ENCODE measurements at places on chromosomes 11 and 22.
A peak's percentile ranks its signal among the peaks of the same experiment; 100 is the strongest.

DNA sequence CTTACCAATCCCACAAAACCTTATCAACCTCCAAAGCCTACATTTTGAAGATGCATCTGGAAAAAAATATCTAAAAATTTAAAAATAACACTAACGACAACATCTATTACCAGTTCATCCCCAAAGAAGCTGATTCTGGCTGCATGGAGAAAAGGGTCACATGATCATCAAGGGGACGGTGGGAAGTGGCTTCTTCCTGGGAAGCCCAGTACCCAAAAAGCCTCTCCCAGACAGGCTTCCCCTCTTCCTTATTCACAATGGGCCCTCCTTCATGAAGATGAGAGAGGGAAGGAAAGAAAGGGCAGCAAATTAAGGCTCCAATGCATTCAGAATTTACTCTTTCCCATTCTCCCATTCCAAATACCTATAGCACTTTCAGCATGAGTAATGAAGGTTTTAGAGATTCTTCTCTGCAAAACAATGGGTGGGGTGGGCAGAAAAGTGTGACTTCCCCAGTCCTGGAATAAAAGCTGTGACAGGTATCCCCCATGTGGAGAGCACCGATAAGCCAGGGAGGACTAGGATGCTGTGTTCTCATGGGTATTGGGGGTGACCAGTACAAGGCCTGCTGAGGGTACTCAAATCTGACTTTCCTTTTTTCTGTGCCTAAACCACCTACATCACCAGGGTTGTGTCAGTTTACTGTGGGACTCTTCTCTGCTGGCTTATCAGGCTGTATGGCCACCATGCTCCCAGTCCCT, 88.2 kb downstream of the SIK3 start:
- no peak for DNase-seq

DNA sequence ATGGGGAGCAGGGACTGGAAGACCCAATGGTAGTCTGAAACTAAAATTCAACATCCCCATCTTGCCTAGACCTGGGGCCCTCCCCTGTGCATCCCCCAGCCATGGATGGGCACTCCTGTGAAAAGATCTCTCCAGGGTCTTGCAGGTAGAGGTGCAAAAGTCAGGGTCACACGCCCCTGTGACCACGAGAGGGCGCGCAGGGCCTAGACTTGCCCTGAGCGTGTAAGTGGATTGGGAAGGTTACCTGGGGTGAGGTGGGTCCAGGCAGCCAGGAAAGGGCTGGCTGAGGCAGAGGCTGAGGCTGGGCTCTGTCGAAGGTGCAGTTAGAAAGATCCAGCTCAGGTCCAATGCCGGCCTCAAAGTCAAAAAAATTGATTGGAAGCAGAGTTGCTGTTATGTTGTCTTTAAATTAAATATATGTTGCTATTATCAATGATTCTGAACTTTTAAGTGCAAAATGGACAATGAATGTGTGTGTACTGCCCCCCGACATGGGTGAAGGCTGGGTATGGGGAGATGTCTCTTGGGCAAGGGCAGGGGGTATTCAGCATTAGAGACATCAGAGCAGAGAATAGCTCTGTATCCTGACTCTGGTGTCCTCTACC, 4.8 kb upstream of the POU2F3 start:
- peak; percentile 53 for DNase-seq

DNA sequence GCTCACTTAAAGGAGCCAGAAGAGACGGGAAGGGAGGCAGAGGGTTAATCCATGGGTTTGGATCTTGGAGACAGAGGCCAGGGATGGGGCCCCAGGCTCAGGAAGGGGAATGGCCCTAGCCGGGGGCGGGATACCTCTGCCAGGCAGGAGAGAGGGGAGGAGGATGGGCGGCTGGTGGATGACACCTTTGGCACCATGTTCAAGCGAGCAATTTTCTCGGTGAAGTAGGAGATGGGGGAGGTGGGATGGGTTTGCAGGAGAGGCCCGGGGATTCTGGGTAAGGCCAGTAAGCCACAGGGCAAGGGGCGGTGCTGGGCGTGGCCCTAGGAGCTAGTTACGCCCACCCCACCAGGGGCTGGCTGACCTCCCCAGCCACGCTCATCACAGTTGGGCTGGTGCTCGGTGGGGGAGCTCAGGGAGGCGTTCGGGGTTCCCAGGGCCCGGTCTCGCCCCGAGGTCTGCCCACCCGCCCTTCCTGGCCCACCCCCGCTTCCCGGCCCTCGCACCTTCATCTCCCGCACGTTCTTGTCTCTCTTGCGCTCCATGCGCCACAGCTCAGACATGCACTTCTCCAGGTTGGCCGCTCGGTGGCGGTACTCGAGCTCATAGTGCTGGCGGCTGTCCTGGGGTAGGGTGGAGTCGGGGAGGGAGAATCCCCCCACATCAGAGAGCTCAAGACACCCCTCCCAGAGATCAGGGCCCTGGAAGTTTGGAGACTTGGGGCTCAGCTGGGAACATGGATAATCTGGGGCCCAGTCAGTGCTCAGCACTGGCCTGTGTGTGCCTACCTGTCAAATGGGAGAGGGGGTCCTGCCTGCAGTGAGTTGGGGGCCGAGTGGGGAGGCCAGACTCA, 12.7 kb downstream of the BAIAP2L2 start:
- no peak for DNase-seq

DNA sequence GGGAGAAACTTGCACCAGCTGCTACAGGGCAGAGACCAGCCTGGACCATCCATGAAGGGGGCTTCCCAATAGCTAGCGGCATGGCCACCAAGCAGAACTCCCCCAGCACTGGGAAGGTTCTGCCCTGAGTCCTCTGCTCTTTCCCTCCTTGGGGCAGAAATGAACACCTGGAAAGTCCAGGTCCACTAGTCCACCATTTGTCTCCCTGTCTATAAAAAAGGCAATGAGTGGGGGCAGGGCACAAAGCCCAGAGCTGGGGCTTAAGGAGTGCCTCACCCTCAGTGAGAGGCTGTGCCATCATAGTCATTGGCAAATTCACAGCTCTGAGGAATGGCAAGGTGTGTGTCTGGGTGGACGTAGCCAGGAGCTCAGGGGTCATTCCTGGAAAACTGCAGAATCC, 420.3 kb downstream of the SOX6 start:
- DNase-seq: no peak

GRCh38 chr11:10942620-10943019, 84.8 kb upstream of the ZBED5 start:
- DNase-seq: no peak

DNA sequence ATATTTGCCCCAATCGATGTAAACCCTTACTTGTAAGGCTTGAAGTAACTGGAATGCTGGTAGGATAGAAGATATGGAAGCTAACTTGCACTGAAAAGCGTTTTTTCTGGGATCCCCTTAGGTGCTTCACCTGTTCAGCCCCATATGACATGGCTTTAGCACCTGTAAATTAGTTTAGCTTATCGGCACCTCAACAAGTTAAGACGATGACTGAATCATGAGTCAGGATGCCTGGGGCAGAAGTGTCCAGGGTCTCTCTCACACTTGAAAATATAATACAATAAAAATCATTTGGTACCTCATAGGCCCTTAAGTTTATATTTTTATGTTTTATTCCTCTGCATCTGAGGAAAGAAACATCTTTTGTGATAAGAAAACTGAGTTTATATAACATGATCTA, 409.2 kb upstream of the LRRC4C start:
- no peak for DNase-seq

DNA sequence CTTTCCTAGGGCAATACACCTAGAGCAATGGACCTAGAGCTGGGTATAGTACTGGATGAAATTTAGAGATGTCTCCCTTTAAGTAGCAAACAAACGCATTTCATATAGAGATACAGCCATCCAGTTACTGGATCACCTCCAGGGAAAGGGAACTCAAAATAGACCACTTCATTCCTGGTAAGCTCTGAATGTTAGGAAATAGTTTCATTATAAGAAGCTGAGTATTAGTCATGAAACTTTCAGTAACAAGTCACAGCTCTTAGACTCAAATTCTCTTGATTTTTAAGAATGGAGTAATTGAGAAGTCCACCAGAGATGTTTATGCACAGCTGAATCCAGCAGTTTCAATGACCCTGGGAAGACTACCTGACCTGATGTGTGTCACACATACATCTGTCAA, 221.9 kb downstream of the FAM76B start:
- DNase-seq: no peak

GRCh38 chr11:85589373-85589772, 37.8 kb downstream of the DLG2 start:
- DNase-seq: no peak

GRCh38 chr11:9708544-9708943, 44.7 kb downstream of the SWAP70 start:
- DNase-seq: no peak

DNA sequence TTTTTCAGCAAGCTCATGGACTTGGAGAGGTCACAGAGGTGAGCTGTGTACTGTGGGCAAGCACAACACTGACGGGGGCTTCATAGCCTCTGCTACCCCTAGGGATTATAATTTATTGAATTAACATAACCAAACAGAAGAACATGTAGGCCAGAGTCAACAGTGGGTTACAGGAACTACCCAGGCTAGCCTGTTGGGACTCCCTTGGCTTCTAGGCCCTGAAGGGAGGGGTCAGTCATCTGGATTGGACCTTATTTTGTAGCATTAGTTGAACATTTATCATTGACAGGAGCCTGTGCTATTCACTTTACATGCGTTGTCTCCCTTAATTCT, 56.9 kb downstream of the KREMEN1 start:
- DNase-seq: no peak

DNA sequence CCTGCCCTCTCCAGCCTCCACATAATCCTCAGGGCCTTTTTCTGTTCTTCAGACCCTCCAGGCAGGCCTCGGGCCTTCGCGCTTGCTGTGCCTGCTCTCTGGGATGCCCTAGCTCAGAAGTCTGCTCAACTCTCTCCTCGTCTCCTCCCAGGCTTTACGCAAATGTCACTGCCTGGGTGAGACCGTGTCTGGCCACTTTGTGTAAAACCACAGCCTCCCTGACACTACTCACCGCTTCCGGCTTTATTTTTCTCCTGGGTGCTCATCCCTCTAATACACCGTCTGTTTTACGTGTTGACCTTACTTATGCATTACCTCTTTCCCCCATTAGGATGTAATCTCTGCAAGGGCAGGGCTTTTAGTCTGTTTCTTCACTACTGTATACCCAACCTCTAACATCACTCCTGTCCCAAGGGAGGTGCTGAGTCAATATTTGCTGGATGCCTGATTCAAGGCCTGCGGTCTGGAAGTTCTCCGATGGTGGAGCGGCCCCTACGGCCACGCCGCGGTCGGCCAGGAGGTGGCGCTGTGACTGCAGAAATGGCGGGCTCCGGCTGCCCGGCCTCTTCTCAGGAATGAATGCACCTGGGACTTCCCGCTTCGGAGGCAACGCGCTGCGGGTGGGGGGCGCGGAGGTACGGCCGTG, 58.2 kb upstream of the THY1 start:
- peak; percentile 49 for DNase-seq

- no peak for DNase-seq
These were observed 36.2 kb downstream of the CNTF start for GRCh38 chr11:58658623-58659022.

DNA sequence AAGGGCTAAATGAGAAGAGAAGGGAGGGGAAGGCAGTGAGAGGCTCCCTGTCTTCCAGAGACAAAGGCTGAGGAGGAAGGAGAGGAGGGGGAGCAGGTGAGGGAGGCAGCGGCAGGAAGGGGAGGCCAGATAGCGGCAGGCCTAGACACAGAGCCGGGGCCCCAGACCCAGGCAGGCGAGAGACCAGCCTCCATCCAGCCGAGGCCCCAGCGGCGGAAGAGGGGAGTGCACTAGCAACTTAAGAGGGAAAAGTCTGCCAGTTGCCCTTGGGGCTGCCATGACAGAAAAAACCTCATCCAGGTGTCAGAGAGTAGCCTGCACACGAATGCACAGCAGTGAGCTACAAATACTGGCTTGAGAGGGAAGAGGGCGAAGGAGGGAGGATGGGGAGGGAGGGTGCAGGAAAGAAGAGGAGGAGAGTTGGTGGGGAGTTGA, 46.7 kb downstream of the IGLL1 start:
- peak; percentile 22 for DNase-seq

DNA sequence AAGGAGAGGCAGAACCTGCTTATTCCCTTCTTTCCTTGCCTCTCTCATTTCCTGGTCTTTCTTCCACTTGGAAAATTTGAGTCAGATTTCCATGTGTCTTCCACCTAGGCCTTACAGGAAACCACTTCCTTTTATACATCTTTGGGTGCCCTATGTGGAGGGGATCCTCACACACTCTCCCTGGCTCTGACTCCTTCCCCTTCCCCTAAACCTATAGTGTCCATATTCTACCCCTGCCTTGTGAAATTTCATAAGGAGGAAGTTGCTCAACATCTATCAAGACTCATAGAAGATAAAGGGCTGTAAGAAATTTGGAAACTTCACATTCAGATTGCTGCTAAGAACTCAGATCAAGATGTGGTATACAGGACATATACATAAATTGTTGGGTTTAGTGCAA, 20.4 kb downstream of the TUG1 start:
- DNase-seq: no peak

DNA sequence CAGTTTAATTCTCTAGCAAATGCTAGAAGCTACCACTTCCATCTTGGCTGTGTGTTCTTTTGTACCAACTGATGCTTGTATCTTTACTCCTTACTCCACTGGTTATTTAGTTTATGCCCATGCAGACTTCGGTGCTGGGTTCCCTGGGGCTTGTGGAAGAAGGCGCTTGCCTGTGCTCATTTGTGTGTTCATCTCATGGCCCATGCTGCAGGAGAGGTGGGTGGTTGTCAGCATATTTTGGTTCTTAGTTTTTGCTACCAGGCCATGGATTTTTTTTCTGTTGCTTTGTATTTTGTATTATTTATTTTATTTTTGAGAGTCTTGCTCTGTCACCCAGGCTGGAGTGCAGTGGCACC, 22.4 kb downstream of the MICAL2 start:
- no peak for DNase-seq

DNA sequence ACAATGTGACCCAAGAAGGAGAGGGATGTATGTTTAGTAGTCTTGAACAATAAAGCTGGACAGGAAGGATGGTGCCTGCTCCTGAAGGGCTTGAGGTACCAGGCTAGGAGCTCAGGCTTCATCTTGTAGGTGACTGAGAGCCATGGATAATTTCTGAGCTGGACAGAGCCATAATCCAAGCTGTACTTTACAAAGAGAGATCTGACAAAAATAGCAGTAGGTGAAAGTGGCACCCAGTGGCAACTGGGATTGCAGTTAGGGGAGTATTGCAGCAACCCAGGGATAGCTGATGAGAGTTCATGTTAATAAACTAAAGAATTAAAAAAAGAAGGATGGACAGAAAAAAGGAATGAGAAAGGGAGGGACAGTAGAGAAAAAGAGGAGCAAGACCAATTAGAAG, 7.4 kb downstream of the XRRA1 start:
- no peak for DNase-seq

DNA sequence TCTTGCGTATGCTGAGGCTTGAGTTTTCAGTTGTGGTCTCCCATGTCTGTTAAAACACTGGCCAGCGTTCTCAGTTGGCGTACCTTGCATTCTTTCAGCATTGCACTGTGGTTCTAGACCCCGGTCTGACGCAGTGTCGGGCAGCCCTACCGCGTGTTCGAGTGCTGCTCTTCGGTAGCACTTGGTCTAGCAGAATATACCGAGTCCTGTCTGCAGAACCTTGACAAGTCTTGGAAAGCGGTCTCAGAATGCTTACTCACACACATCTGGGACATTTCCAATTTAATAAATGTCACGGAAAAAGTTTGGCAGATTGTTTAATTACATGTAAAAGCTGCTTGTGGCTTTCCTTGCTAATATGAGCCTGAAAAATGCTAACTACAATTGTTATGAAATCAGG, 32.6 kb downstream of the PPFIA1 start:
- no peak for DNase-seq

GRCh38 chr11:33383920-33384209, 126.7 kb downstream of the HIPK3 start:
- no peak for DNase-seq

Measured in stimulated activated CD8-positive, alpha-beta memory T cell treated with anti-CD3 and anti-CD28 coated beads, Interleukin-15, amount 100 ng/mL, for 48 hours (primary cell).